Psoas muscle (tissue), 8 donors: ENCODE measurements at places on chromosomes 5 and 9. TPM values are rescaled to one million over a fixed set of nuclear protein-coding genes. Genes with fewer than 3 reads are reported as not detected.

The TAF11L10 gene
- not detected for total RNA-seq

The HEMGN gene
- not detected for total RNA-seq

The ADAMTSL1 gene
- 0.29 TPM for total RNA-seq

The TXNDC8 gene
- not detected for total RNA-seq

The CEP78 gene
- total RNA-seq = 2.5 TPM

The PHYHD1 gene
- total RNA-seq = 32.9 TPM

The PIP5KL1 gene
- total RNA-seq = not detected

The TEX53 gene
- total RNA-seq = not detected

The INSL6 gene
- total RNA-seq = not detected

The TRPM6 gene
- total RNA-seq = 0.27 TPM

The ALDOB gene
- total RNA-seq = not detected

The AK3 gene
- 100 TPM for total RNA-seq

The SNAPC4 gene
- total RNA-seq = 4.6 TPM

The PCDHA11 gene
- total RNA-seq = not detected

The IL4 gene
- not detected for total RNA-seq

The OLFML2A gene
- 30.3 TPM for total RNA-seq

The CDHR2 gene
- total RNA-seq = not detected

GRCh38 chr5:61319388-61320146, 12.5 kb upstream of the ZSWIM6 start:
- DNase-seq = no peak

DNA sequence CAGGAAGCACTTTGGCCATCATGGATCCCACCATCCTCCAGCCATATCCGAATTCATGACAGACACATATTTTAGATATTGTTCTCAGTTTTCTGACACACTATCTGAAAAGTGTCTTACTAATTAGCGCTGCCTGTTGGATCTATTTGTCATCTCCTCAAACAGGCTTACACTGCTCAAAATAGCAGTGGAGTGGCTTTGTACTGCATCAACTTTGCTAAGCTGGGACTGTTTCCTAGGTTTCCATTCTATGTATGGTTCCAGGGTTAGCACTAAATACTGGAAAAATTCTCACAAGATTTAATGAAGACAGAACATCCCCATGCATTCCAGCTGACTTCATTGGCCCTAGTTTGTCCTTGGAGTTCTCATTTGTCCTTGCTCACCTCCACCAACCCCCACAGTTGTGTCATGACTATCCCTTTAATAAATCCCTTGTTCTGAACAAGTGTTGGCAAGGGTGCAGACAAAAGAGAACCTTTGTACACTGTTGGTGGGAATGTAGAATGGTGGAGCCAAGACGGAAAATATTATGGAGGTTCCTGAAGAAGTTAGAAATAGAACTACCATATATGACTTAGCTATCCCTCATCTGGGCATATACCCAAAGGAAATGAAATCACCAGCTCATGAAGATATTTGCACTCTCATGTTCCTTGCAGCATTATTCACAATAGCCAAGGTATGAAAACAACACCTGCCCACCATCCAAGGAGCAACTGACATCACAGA, 136.5 kb upstream of the RAI14 start:
- DNase-seq = no peak

DNA sequence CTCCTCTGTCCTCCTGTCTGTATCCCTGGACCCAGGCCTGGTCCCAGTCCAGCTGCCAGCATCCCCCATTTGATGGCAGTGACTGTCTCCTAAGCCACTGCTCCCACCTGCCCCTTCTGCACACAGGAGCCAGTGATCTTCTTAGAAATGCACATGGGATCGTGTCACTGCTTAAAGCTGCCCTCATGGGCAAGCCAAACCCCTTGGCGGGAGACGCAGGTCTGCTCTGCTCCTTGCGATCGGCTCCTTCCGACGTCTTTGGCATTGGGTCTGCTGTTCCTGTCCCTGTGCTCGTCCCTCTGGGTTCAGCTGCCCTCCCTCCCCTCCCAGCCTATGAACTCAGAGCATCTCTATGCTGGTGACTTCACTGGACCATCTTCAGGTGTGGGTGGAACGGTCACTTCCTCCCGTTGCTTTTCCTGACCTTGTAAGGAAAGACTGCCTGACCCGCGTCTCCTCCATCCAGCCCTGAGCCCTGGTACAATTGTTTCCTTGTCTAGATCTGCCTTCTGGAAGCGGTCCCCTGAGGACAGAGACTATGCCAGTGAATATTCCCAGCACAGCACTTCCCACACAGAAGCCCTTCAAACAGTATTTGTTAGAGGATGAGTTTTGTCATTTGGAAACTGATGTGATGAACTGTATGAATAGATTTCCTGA, 116.5 kb downstream of the ZNF354C start:
- DNase-seq = no peak

DNA sequence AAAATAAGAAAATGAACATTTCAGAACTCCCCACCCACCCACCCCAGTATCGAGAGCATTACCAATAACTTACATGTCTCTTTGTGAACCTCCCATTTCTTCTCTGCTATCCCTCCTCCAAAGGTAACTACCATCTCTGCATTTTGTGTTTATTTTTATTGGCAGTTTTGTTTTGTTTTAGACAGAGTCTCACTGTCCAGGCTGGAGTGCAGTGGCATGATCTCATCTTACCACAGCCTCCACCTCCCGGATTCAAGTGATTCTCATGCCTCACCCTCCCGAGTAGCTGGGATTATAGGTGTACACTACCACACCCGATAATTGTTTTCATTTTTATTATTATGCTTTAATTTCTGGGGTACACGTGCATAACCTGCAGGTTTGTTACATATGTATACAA, 21.7 kb upstream of the GLIS3 start:
- no peak for DNase-seq

GRCh38 chr5:148684528-148684927, 30.2 kb upstream of the HTR4 start:
- no peak for DNase-seq

GRCh38 chr9:86405086-86405491, 50.9 kb upstream of the TUT7 start:
- DNase-seq = no peak

DNA sequence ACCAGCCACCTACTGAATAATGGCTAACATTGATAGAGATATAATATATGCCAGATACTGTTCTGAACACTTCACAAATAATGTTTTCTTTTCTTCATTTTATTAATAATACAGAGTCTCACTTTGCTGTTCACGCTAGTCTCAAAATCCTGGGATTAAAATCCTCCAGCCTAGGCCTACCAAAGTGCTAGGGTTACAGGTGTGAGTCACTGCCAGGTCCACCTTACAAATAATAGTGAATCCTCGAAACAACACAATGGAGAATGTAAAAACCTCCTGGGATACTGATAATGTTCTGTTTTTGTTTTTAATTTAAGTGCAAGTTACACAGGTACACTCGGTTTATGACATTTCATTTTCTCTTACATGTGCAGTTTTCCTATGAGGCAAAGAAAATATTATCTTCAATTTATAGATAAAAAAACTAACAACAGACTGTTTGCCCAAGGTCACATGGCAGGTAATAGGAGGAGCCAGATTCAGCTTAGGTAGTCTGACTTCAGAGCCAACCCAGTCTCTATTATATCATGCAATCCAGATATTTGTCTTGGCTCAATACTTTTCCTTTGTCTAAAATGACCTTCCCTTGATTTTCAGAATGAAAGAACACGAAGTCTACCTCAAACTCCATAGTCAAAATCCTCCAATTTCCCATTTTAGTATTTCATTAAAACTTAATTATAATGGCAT, 7.8 kb downstream of the ZFR start:
- no peak for DNase-seq

DNA sequence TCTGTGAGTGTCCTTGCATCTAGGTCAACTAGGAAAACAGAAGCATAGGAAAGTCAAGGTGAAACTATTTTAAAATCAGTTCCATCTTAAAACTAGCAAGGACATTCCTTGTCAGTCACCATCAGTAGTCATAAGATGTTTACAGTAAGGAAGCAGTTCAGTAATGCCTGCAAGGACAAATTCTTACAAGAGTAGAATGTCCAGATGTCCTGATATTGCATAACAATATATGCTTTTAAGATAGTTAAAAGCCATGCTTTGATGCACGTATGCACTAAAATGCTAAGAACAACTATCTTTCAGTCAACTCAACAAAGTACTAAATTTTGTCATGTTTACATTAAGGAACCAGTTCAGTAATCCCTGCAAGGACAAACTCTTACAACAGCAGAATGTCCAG, 11.3 kb upstream of the SVEP1 start:
- no peak for DNase-seq

DNA sequence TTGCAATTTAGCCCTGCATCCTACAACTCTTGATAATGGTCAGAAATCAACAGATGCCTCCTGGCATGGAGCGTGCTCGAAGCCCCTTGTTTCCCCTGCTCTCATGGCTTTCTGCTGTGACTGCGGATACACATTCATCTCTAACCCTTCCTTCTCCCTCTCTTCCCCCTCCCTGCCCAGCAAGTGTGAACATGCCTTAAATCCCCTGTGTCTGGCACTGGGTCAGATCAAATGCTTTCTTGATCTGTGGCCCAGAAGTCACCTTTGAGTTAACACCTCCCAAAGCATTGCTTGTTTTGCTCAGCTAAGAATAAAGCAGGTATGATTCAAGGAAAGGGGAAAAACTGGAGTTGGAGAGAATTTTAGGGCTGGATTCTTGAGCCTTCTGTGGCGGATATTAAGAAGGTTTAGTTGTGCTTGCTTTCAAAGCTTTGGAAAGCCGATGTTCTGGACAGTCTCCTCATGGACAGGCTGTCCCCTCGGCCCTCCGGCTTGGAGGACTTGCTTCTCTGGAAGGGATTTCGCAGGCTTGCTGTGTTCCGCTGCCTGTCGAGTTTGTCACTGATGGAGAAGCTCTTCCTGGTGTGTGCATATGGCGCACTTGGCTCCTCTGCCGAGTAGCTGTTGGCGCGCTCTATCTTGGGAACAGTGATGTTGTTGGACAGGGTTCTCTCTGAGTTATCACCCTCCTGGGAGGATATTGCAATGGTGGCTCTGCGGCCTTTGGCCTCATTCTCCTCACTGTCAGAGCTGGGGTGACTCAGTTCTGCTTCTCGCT, 121.3 kb upstream of the KLF9 start:
- DNase-seq = no peak

- no peak for DNase-seq
These were observed 1.6 kb upstream of the DBN1 start for GRCh38 chr5:177474846-177475562.

DNA sequence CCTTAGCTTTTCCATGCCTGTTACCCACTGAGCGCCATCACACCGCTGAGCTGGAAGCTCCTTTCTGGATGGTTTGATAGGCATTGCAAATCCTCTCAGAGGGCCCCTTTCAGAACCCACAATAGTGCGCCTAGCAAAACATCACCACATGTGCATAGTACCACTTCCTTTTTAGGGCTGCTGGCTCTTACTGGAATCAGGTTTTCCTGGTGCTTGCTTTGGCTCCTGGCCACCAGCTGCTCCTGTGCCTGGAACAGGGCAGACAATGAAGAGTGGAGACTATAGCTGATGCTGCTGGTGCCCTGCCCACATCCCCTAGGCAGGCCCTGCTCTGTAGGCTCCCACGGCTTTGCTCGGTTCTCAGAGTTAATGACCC, 163.6 kb upstream of the SEMA6A start:
- DNase-seq = no peak

GRCh38 chr5:39977066-39977655, 552.4 kb upstream of the DAB2 start:
- DNase-seq = no peak

DNA sequence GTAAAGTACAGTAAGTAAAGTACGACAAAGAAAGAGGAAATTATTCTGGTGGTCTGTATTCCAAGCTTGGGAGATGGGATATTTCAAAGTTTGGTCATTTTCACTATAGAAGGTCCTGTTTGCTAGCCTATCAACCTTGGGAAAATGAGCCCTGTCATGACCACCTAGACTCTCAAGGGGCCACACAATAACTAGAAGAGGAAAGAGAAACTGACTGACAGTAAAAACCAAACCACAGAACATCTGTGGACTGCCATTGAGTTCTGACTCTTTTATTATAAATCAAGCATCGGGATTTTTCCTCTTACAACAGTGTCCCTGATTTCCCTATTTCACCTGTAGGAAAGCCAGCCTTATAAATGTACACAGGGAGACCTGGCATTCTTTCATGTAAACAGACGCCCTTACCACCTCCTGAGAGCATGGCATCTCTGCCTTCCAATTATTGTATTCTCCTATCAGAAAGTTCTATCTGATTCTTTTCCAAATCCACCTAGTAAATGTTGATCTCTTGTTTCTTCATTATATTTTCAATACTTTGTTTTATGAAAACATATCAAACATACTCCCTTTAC, 80.0 kb downstream of the ZNF622 start:
- DNase-seq = no peak

GRCh38 chr5:134420343-134420742, 8.7 kb upstream of the CDKN2AIPNL start:
- DNase-seq = no peak

GRCh38 chr5:82601077-82601476, 322.9 kb upstream of the RPS23 start:
- no peak for DNase-seq

- no peak for DNase-seq
These were observed 3.9 kb downstream of the LCN8 start for GRCh38 chr9:136754059-136754572.

- no peak for DNase-seq
These were observed 184.6 kb downstream of the AP3B1 start for GRCh38 chr5:78109891-78110324.

DNA sequence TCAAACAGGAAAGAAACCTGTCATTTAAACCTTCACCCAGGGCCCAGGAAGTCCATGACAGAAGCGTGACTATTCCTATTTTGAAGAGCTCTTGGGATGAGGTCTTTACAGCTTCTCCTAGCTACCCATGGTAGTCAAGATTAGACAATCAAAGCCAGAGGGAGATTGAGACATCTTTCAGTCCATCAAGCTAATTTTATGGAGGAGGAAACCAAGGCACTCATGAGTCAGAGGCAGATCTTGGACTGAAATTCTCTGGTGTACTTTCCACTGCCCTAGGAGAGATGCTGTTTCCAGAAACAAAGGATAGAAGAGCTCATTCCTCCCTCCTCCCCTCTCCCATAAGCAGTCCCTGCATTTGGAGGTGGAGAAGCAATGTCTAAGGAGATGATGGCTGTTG, 9.2 kb downstream of the TNFSF8 start:
- DNase-seq = no peak

DNA sequence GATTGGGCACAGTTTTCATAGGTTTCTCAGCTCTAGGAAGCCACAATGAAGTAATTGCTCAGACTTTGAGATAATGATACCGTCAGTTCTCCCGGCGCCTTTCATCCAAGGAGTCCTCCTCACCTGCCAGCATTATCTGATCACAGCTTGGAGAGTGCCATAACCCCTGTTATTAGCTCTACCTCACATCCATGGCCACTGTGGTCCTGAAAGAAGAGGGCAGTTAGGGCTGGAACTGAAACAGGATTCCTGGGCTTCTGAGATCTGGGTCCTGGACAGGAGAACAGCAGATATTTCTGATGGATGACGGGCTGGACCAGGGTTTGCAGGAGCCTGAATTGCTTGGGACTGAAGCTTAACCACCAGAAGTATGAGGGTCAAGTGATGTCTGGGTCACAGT, 13.5 kb downstream of the RGS3 start:
- no peak for DNase-seq

DNA sequence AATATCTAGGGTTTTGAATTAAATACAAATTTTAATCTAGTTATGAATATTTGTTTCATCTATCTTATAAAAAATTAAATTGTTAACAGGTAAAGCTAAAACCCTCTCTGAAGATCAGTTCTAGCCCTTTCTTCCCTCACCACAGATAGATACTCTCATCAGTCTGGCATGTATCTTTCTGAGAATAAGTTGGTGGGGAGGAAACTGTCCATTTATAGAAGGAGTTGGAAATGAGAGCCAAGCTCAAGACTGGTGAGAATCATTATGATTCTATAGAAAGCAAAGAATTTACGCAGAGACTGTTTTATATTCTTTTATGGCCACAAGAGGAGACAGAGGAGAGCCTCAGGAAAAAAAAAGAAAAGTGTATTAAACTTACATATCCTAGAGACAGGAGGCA, 59.0 kb downstream of the STARD4 start:
- DNase-seq = no peak
